ENCODE measurements at places on chromosomes 4 and X.
A peak's percentile ranks its signal among the peaks of the same experiment; 100 is the strongest.

DNA sequence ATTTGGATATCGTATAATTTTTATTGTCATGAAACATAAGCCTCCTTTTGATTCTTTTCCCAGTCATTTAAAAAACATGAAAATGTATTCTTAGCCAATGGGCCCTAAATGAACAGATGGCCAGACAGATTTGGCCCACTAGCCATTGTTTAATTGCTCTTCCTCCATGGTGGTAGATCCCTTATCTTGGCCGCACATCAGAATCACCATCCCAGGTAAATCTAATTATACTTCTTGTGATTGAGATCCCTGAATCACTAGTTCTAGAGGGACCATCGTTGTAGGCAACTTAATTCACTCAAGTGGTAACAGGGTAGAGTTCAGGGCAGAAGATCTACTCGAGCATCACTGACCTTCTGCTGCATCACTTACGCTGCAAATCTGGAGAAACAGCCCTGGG, 24.1 kb upstream of the VCX3A start:
- DNase-seq = no peak

- peak; percentile 72 for DNase-seq
Observed at GRCh38 chrX:149512225-149512885, 7.2 kb upstream of the IDS start.

DNA sequence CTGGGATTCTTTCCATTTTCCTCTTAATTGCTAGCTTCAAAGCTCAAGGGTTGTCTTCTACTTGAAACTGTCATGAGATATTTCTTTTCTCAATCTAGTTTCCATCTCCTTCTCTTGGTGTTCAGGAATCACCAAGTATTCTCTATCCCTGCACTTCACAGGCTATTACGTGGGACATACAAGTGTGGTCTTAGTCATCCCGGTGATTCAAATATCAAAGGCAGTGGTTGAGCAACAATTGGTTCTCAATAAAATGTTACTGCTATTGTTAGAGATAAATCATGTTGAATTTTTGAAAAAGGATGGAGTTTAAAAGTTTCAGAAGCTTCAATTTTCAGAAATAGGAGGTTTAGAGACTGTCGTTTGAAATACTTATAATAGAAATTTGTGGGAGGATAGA, 812.9 kb downstream of the FSTL5 start:
- no peak for DNase-seq

DNA sequence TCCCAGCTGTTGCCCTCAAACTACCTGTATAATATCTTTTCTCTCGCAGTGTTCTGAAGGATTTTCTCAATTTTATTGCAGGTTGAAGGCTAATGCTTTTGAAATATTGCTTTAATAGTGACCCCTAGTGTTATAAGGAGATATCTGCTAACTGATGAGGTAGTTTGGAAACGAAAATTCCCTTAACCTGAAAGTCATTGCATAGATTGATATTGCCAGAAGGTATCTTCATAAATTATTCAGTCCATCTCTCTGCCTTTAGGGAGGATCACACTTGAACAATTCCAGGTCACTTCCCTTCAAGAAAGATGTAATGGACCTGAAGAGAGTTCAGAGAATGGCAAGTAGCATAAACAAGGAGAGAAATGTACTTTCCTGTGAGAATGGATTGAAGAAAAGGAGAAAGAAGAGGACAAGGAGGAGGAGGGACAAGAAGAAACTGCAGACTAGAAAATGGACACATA, 44.1 kb downstream of the TIGD4 start:
- peak; percentile 39 for DNase-seq

GRCh38 chrX:67347145-67347544, 196.7 kb upstream of the AR start:
- DNase-seq = no peak

DNA sequence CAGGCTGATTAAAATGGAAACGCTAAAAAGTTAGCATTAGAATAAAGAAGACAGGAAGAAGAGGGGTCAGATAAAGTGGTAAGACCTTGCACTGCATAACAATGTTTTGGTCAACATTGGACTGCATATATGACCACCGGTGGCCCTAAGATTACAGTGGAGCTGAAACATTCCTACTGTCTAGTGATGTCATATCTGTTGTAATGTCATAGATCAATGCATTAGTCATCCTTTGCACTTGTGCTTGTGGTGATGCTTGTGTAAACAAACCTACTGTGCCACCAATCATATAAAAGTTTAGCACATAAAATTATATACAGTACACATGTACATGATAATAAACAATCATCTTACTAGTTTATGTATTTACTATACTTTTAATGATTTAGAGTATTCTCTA, 73.0 kb downstream of the TMEM165 start:
- no peak for DNase-seq

- DNase-seq = no peak
Observed at GRCh38 chr4:16082426-16083240, 1.2 kb downstream of the PROM1 start.

GRCh38 chr4:169823685-169824084, 65.9 kb upstream of the HPF1 start:
- no peak for DNase-seq

DNA sequence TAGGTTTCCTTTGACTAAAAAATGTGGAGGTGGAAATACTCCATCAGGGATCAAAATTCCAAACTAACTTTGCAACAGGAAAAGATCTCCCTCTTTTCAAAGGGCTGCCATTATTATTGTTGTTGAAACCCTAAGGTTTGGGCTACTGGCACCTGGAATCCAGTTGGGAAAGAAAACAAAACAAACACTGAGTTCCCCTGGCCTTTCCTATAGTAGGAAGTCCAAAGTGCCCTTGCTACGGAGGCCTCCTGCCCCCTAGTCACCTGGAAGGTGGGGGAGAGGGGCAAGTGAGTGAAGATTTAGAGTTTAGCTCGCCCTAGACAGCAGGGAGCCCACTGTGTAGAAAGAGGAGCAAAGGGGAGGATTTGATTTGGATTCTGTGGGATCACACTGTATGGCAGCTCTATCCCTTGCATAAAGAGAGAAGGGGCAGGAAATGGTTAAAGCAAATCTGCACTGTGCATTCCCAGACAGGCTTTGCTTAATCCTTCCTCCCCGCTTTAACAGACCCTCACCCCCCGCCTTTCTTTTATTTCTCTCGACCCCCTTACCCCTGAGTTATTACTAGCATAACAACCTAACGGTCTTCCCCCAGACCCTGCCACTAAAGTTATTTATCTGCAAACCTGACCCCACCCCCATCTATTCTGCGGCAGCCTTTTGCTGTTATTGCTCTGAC, 627 bp upstream of the FAT4 start:
- no peak for DNase-seq

- no peak for DNase-seq
Observed at GRCh38 chr4:53348046-53348445, 17.8 kb downstream of the SCFD2 start.

GRCh38 chr4:187726485-187726884, 269.1 kb upstream of the ZFP42 start:
- no peak for DNase-seq

DNA sequence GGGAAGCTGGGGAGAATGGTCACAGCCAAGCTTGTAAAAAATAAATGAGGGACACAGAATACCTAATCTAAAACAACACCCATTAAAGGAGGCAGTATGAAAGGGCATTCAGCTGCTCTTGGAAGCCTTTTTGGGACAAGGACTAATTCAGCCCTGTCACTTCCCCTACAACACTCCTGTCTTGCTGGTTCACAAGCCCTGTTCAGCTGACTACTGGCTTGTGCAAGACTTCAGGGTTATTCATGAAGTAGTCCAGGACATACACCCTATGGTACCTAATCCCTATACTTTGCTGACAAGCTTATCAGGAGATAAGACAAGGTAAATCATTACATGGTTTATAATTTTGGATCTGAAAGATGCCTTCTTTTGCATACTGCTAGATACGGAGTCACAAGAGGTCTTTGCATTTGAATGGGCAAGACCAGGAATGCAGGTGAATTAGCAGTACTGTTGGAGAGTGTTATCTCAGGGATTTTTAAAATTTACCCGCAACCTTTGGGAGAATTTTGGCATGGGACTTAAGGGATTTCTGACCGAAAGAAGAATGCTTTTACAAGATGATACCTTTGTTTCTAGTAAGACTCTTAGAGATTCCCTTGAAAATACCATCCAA, 103.2 kb upstream of the LANCL3 start:
- no peak for DNase-seq

- peak; percentile 47 for DNase-seq
Observed at GRCh38 chrX:118839334-118839958, 15.8 kb downstream of the ZCCHC12 start.

GRCh38 chrX:120120223-120120622, 4.5 kb upstream of the RHOXF1 start:
- no peak for DNase-seq

- no peak for DNase-seq
Observed at GRCh38 chrX:100090931-100091330, 319.1 kb downstream of the PCDH19 start.

DNA sequence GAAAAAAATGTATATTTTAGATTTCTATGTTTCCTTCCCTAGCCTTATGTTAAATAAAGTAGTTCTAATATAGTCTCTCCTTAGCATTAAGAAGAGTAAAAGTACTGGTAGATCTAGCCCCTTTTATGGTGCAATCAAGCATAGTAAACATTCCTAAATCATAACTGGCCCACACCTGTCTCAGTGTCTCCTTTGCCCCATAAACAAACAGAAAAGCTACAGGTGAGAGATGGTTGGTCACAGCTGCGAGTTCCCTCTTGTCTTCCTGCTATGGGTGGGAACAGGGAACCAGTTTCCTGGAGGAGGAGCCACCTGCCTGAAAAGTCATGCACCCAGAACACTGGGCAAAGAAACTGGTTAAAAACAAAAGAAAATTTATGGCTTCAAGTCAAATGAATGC, 16.6 kb downstream of the SOWAHB start:
- no peak for DNase-seq

- no peak for DNase-seq
Observed at GRCh38 chr4:64192731-64193412, 216.4 kb downstream of the TECRL start.

GRCh38 chr4:52107336-52107735, 56.2 kb downstream of the SPATA18 start:
- no peak for DNase-seq

- peak; percentile 24 for DNase-seq
Observed at GRCh38 chr4:147846318-147847155, 114.6 kb downstream of the ARHGAP10 start.

- DNase-seq = no peak
Observed at GRCh38 chr4:11805842-11806241, 377.1 kb upstream of the HS3ST1 start.

DNA sequence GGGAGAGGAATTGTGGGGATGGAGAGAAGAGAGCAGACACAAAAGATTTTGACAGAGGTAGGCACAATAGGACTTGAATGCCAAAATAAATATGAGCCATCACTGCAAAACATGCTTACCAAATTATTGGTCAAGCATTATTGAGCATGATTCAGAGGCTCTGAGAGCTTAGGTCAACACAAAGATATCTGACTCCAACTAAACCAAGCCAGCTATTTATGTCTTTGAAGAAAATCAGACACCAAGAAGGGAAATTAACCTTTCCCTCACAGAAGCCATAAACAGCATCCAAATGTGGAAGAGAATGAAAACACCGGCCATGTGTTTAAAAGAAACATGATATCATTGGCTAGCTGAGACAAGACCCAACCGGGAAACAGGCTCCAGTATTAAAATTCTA, 323.2 kb downstream of the RAB28 start:
- DNase-seq = no peak

- DNase-seq = no peak
Observed at GRCh38 chr4:78292341-78292740, 235.2 kb downstream of the FRAS1 start.

DNA sequence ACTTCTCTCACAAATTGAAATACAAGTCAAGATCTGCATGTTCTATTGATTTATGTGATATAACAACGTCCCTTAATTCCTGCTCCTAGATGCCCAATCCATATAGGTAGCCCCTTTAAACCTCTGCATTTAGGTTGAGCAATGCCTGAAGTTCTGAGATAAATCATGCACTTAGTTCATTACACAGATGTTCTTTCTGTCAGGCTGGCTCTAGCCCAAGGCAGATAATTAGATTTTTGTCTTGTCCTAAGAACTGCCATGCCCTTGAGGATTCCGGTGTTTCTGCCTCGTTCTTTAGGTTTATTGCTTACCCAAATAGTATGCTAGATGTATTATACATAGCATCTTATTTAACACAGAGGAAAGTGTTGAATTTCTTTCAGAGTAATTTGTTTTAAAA, 143.1 kb downstream of the TRAM1L1 start:
- DNase-seq = no peak

- DNase-seq = no peak
Observed at GRCh38 chr4:127936974-127937373, 28.0 kb downstream of the MFSD8 start.

GRCh38 chr4:1989533-1990347, 19.0 kb downstream of the NELFA start:
- DNase-seq = no peak

DNA sequence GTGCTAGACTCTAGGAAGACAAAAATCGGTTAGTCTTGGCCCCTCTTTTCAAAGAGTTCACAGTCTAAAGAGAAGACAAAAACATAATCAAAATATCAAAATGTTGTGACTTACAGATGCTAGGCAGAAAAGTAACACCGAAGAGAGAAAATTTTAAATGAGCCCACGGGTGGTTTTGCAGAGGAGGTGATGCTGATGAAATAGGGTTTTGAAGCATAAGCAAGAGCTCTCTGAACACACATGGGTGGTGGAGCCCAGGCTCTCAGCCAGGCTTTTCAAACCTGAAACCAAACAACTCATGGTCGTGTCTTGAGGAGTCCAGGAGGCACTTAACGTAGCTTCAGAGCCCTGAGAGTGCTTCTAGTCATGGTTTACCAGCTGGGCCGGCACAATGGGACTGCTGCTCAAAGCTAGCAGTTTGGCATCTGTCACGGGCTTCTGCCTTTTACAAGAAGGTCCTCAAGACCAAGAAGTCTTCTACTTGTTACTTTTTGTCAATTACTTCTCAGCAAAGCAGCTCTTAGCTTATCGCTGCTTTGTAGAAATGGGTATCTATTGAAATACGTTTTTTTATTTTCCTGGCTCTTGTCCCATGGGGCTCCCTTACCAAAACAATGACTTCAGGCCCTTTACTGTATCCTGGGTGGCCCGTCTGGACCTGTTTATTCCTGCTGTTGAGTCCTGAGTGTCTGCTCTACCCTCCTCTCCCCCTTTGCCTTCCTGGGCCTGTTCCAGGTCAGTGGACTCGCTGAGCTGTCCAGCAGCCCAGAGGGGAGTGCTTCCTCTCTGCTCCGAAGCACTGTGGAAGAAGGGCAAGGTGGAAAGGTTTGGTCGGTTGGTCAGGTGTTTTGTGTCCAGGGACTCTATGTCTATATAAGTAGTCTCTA, 69.5 kb downstream of the TNIP2 start:
- no peak for DNase-seq

GRCh38 chr4:40550196-40550595, 79.5 kb downstream of the RBM47 start:
- no peak for DNase-seq

DNA sequence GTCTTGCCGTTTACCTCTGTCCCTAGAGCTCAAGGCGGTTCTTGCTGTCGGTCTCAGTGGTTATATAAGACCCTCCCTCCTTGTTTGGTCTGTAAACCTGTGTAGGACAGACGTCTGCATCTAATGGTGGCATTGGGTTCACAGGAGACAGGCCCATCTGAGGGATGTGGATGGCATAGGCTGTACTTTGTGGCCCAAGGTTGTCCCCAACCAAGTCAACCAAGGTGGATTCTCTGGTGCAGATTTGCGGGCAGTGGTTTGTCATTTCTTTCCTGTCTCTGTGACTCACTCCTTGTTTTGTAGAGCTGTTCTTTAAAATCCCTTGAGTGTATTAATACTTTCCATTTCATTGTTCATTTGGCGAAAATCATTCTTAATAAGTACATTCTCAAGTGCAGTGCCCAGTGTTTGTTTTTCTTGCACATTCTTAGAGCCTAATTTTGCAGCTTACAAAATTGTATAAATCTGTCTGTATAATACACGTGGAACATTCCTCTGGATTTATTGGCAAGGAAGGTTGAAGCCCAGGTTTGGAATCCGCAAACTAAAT, 68.0 kb upstream of the TLR2 start:
- DNase-seq = peak; percentile 32
